ENCODE measurements at places on chromosomes 7 and 10.

DNA sequence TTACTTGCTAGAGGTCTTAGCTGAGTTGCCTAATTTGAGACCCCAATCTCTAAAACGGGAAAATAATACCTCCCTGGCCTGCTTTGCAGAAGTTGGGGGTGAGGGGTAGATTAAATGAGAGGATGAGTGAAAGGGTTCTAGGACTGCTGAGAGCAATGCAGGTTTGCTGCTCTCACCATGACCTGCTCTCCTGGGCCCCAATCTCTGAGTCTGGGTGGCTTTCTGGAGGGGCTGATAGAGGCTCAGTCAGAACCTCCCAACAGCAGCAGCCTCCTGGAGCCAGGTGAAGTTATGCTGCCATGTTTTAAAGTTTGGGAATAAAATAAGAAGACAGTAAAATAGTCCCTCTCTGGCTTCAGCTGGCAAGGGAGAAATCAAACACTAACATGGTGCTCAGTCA is 7.3 kb downstream of the UROS start:
- no peak for DNase-seq

GRCh38 chr10:501596-501995 is 187.9 kb downstream of the DIP2C start:
- DNase-seq = no peak

DNA sequence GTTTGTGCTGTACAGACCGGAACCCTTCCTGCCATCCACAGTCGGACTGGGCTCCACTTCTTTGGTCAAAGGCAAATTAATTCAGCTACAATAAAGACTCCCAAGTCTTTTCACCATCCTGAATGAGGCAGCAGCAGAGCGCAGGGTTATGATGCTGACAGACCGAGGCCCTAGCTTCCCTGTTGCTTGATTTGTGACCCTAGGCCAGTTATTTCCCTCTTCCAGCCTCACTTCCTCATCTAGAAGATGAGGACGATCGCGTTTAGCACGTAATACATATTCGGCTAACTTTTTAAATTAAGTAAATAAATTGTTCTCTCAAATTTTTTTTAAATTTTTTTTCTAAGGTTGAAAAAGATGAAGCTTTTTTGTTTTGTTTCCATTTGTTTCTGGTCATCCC is 18.1 kb downstream of the ADRB1 start:
- DNase-seq = no peak

DNA sequence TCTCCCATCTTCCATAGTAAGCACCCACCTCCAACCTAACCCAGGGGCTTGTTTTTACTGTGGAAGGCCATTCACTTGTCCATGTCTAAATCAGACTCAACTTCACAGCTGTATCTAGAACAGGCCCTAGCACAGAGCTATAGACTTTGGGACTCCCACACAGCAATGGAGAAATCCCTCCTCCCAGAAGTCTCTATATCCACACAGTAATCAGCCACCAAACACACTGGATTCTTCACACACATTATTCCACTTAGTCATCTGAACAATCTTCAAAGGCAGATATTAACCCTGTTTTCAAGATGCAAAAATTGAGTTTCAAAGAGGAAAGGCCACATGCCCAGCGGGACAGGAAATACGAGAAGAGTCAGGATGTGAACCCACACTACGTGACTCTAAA is 81.8 kb downstream of the MALSU1 start:
- no peak for DNase-seq

DNA sequence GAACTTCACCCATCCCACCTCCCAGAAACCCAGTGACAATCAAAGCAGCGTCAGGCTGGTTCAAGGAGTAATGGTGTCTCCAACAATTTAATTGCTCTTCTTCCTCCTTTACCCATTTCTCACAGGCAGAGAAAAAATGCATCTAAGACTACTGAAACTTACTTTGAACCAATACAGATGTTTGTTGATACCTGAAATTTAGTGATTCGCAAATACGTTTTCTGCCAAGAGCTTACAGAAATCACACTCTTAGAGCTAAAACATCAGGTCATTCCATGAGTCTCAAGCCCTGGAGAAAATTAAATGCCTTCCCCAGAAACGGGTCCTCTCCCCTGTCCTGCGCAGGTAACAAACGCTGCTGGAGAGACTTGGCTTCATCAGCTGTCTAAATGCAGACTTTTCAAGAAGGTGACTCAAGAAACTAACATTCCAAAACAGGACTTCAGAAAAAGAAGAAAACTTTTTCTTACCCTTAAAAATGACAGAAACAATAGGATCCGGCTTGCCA is 443 bp downstream of the MYOF start:
- DNase-seq = no peak

GRCh38 chr10:121583258-121583657 is 15.0 kb downstream of the FGFR2 start:
- no peak for DNase-seq

- DNase-seq = no peak
Measured at GRCh38 chr7:142454862-142455261, 197.0 kb upstream of the PRSS58 start.

DNA sequence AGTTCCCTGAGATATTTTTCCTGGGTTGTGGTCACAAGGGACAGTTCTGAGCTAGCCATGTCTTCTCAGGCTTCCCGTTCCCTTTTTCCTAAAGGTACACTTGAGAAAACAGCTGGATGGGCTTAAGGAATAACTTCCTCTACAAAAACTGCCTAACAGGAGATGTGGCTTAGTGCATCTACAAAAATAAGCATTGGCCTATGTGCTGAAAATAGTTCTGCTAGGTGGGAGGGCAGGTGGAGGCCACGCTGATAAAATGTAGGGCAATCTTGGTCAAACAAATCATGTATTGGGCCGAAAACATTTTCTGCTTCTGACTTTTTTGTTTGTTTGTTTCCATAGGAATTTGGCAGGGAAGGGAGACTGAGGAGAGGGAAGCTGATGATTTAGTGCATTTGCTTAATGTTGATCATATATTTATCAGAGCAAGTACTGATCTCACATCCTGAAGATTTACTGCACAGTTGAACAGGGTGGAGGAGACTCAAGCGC is 409.4 kb upstream of the FZD8 start:
- DNase-seq = no peak

- no peak for DNase-seq
Measured at GRCh38 chr10:44891721-44892120, 19.4 kb upstream of the TMEM72 start.

- DNase-seq = no peak
Measured at GRCh38 chr10:12187321-12187905, 8.3 kb downstream of the NUDT5 start.

DNA sequence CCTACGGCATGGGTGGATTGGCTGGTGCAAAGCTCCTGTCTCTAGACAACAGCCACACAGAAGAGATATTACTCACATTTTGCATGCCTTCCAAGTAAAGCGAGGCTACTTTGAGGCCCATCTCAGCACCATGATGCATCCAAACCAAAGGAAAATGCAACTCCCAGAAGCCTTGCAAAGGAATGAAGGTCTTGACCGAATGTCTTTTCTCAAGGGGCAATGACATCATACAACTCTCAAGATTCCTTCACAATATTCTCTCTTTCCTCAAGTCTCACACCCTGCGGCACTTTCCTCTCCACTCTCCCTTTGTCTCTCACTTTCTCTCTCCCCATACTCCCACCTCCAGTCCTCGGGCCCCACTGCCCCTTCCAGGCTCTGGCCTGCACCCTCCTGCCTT is 44.8 kb upstream of the CPXM2 start:
- DNase-seq = no peak

GRCh38 chr7:90910136-90910535 is 314.0 kb downstream of the CDK14 start:
- no peak for DNase-seq

DNA sequence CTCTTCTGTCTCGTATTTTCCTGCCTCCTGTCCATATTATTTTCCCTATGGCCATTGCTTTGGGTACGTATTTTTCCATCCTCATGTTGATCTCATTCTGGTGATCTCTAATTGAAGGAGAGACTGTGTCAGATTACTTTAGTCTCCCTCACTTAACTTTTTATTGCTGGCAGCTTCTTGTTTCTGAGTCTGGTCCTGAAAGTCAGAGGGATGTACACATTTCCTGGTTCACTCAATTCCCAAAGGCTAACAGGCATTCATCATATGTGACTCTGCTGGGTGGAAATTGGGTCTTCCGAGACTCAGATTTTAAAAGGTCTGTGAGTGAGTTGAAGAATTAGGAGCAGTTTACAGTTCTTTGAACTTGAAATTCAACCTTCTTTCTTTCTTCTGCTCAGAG is 10.9 kb downstream of the UMAD1 start:
- no peak for DNase-seq

- DNase-seq = no peak
Measured at GRCh38 chr7:8668627-8669500, 235.5 kb downstream of the NXPH1 start.

- no peak for DNase-seq
Measured at GRCh38 chr10:89367529-89367928, 10.3 kb upstream of the IFIT1B start.

GRCh38 chr10:112844681-112845544 is 105.1 kb upstream of the TCF7L2 start:
- DNase-seq = no peak

- DNase-seq = no peak
Measured at GRCh38 chr7:82173400-82174021, 270.1 kb downstream of the CACNA2D1 start.

- no peak for DNase-seq
Measured at GRCh38 chr10:79219322-79219957, 127.8 kb upstream of the PPIF start.

GRCh38 chr7:153584132-153584531 is 468.1 kb upstream of the DPP6 start:
- no peak for DNase-seq

DNA sequence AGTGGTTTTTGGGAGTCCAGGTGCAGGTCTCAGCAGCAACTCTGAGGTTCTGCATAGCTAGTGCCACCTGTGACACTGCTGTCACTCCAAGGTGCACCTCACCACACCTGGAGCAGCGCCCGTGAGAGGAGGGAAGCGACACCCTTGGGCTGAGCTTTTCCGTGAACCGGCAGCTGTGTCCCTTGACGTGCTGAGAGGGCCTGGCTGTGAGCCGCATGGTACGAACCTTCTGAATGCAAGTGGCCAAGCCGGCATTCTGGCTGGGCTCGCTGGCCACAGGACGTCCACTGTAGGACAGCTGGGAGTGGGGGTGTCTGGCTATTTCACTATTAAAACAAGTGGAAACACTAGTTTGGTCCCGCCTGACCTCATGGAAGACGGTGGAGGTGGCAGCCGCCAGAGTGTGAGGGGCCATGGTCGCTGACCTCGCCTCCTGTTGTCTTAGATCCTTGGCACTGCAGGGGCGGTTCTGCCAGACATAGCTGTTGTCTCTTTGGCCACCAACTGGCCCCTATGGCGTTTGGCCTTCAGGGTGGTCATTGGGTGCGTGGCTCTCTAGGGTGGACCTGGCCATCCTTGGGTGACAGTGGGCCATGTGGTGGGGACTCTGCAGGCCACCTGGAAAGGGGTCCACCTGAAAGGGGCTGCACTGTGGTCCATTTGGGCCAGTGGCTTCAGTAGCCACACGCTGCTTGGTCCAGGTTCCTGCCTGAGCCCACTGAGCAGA is 12.9 kb downstream of the INPP5A start:
- DNase-seq = no peak

All from activated T-cell treated with anti-CD3 and anti-CD28 coated beads for 1 hour (primary cell).